Smooth muscle cell of bladder (primary cell): ENCODE measurements at places on chromosomes 13 and 19. TPM values are rescaled to one million over a fixed set of nuclear protein-coding genes. Genes with fewer than 3 reads are reported as not detected.

Gene POU2F2
- under 0.01 TPM in 2 replicates for total RNA-seq

Gene FBN3
- total RNA-seq, result not detected in 2 replicates

Gene APOC4
- total RNA-seq, result not detected in 2 replicates

Gene COMP
- total RNA-seq, result 1.3 and 5.7 TPM in 2 replicates

Gene TPTE2
- total RNA-seq, result 0.09 TPM in 1 of 2 replicates, not detected in the other

Gene ZGLP1
- 0.28 and 0.37 TPM in 2 replicates for total RNA-seq

Gene SYNE4
- total RNA-seq, result 0.09 and 0.28 TPM in 2 replicates

Gene ADPRHL1
- 1.3 and 1.6 TPM in 2 replicates for total RNA-seq

Gene CYP4F12
- total RNA-seq, result 0.18 TPM in 1 of 2 replicates, not detected in the other
